COLO829 (cell line): ENCODE measurements at places on chromosomes 16 and 17.

- no peak for DNase-seq
Observed at GRCh38 chr17:42530952-42531454, 5.0 kb upstream of the NAGLU start.

GRCh38 chr17:42132941-42133340, 10.3 kb downstream of the HSPB9 start:
- peak; percentile 84 for DNase-seq

- no peak for DNase-seq
Observed at GRCh38 chr17:6666557-6666956, 15.0 kb downstream of the C17orf100 start.

- DNase-seq = no peak
Observed at GRCh38 chr17:75845058-75845711, 981 bp upstream of the UNC13D start.

GRCh38 chr16:88264641-88265285, 118.0 kb upstream of the ZNF469 start:
- DNase-seq = peak; percentile 16

DNA sequence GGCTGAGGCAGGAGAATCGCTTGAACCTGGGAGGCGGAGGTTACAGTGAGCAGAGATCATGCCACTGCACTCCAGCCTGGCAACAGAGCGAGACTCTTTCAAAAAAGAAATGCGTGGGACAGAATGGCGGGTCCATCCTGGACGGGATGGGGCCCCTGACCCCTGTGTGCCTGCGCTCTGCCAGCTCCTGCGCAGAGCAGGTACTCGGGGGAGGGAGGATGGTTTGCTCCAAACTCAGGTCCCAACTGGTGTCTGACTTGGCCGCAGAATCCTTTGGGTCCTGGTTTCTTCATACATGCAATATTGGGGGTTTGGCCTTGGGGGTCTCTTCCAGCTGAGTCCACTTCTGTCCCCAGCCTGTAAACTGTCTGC, 10.4 kb downstream of the CHMP6 start:
- DNase-seq = no peak

GRCh38 chr17:64216338-64217248, 46.5 kb downstream of the TEX2 start:
- no peak for DNase-seq

GRCh38 chr17:8162997-8163977, 539 bp upstream of the VAMP2 start:
- DNase-seq = no peak

GRCh38 chr17:33433581-33433980, 140.5 kb upstream of the ASIC2 start:
- DNase-seq = no peak

GRCh38 chr16:2753733-2754020, 1.2 kb downstream of the SRRM2 start:
- DNase-seq = no peak

- DNase-seq = no peak
Observed at GRCh38 chr17:22278302-22279275, 586.3 kb downstream of the KCNJ18 start.

GRCh38 chr17:16273499-16273898, 56.5 kb downstream of the PIGL start:
- no peak for DNase-seq
